ENCODE measurements at places on chromosomes 3 and 15. TPM values are rescaled to one million over a fixed set of nuclear protein-coding genes. Genes with fewer than 3 reads are reported as not detected.

The GOLGA8S gene
- not detected for polyA plus RNA-seq

- no peak for DNase-seq
These were observed 77.8 kb downstream of the GHSR start for GRCh38 chr3:172370419-172370818.

GRCh38 chr3:40695848-40696247, 171.1 kb downstream of the ZNF621 start:
- no peak for DNase-seq

DNA sequence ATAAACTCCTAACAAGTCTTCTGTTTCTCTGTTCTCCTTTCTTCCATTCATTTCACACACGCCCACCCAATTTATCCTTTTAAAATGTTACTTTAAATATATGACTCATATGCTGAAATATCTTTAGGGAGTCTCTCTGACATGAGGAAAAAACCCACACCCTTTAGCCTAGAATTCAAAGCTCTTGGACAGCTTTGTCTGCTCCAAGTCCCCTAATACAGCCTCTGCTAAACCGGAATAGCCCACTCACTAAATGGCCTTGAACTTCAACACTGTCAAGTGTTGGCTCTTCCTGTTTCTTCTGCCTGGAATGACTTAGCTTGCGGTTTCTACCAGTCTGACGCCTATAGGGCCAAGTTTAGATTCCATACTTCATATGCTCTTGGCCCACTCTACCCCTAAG, 3.3 kb upstream of the CD96 start:
- DNase-seq, result peak; percentile 21

The ECE2 gene
- polyA plus RNA-seq, result not detected

GRCh38 chr15:83210619-83211018, 3.0 kb upstream of the HDGFL3 start:
- DNase-seq, result peak; percentile 94

DNA sequence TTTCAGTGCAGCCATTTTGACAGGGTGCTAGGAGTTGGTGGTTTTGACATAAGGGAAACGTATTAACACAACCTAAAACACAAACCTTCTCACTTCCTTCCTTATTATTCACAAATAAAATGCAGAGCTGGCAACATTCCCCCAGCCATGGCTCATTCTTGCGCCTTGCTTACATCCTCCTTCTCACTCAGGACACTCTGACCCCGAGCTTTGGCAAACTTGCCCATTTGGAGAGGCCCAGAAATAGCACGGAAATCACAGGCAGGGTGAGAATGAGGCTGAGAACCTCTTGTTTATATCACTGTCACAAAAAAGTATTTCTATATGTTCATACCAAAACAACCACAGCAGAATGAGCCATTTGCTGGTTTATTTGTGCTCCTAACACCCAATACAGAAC, 244.3 kb downstream of the NTRK3 start:
- no peak for DNase-seq

- peak; percentile 95 for DNase-seq
These were observed 59.6 kb upstream of the TSC22D2 start for GRCh38 chr3:150348500-150348899.

The RASGRF1 gene
- 1.1 TPM for polyA plus RNA-seq

- no peak for DNase-seq
These were observed 546.9 kb downstream of the RBMS3 start for GRCh38 chr3:29827756-29828155.

The REC114 gene
- not detected for polyA plus RNA-seq

The OR5K2 gene
- polyA plus RNA-seq, result not detected

The PATL2 gene
- 0.12 TPM for polyA plus RNA-seq

DNA sequence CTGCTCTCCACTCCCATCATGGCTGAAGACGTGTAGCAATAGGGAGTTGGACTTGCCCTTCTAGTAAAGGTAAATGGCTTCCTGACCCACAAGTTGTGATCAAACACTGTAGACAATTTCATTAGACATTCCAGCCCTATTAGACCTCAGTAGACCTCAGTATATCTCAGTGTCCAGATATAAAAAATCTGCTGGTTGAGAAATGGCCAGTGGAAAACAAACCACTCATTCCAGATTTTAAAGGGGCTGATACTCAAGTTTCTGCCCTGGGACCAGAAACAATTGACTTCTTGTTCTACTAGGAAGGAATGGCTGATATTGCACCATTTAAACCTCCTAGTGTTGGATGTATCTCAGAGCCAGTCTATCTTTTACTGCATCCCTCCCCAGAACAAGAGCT, 613.2 kb downstream of the PDCD6IP start:
- DNase-seq, result no peak

DNA sequence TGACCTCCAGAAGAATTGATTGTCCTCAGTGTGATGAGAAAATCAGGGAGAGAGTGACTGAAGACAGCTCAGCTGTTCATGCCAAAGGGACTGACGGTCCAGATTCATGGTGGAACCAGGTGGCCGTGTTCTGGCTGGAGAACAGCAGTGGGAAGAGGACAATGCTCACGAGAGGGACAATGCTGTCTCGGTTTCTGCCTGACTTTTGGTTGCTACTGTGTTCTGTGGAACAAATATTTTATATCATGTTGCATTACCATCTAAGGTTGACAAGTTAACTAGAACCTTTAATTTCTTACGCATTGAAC, 58.0 kb upstream of the ULK4 start:
- no peak for DNase-seq

- DNase-seq, result no peak
These were observed 4.4 kb upstream of the GPX1 start for GRCh38 chr3:49362561-49362960.

The ZNF80 gene
- not detected for polyA plus RNA-seq

DNA sequence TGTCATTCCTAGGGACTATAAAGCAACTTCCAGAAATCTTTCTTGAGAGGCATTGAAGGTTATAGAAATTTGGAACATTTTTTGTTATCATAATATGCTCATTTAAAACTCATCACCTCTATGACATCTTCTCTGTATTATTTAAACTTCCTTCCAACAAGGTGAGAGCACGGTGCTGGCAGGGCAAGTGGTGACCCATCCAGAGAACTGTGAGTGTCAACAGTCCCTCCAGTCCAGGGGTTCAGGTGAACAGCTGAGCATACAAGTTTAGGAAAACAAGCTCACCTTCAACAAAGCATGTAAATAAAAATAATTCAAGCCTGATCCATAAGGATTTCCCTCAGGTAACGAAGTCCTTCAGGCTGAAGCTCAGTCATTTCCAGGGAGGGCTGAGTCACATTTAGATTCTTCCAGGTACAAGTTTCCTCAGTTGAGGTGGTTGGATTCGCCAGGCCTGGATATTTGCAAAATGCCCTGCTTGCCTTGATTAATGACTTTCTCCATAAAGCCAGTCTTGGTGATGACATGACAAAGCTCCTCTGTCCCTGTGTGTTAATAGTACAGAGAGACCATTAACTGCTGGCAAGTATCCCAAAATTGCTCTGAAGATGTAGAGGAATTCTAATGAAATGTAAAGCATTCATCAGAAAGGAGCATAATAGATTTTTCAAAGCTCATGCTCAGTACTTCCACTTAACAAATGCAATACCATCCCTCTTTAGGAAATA, 263.6 kb upstream of the GADL1 start:
- DNase-seq, result no peak

GRCh38 chr3:169759256-169759655, 5.6 kb downstream of the TERC start:
- peak; percentile 86 for DNase-seq

The LSMEM2 gene
- polyA plus RNA-seq, result 0.05 TPM

DNA sequence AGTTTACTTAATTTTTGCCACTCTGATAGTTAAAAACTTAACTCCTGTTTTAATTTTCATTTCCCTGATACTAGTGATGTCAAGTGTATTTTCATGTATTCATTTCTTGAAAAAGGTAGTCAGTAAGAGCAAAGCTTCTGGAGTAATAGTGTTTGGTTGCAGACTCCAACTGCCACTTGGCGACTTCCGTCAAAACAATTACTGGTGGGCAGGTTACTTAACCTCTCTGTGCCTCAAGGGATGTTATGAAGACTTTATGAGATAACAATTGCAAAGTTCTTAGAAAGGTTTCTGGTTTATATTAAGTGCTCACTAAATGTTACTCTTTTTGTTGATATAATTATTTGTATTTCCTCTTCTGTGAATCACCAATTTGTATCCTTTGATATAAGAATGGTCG, 129.7 kb downstream of the NFKBIZ start:
- no peak for DNase-seq

GRCh38 chr15:83380059-83380458, 67.1 kb upstream of the SH3GL3 start:
- DNase-seq, result peak; percentile 89

The PAQR5 gene
- 19.2 TPM for polyA plus RNA-seq

DNA sequence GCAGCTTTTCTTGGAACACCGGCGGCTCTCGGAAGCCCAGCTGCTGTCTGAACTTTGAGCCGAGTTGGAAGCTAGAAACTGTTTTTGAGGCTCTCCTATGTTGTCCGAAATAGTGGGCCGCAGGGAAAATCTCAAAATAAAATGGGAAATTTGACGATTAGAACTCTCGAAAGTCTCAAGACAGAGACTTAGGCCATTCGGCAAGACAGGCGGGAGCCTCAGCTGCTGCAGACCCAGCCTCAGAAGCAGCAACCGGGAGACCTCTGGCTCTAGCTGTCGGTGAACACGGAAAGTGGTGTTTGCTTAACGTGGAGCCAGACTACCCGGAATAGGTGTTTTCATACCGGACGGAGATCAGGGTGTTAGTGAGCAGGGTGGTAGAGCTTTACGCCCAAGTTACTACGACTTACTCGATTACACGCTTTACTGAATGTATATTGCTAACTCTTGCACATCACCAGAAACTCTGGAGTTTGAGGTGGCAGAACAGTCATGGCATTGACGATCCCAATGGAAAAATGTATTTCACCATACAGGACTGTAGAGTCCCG, 357 bp upstream of the MAN2C1 start:
- no peak for DNase-seq

The SNRPN gene
- polyA plus RNA-seq, result 92.4 TPM

- no peak for DNase-seq
These were observed 6.4 kb downstream of the C3orf52 start for GRCh38 chr3:112092496-112093179.

DNA sequence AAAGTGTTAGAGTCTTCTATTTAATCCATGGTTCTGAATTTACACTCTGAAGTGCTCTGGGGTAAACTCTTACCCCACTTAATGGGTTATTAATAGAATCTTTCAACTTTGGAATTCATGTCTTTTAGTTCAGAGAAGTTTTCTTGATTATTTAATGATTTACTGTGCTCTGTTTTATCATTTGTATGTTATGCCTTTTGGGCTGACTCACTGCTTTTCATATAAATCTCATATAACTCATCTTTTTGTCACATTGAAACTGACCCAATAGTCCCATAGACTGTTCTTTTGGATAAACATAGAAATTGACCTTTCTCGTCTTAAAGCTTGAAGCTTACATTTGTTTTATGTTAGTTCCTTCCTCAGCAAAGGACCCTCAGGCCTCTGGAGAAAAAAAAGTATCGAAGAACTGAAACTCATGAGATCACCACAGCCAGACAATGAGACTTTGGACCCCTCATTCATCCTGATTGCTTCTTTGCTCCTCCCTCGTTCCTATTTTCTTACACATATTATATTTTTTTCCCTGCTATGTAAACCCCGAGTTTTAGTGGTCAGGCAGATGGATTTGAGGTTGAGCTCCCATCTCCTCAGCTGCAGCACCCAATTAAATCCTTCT, 229.1 kb upstream of the CBLB start:
- DNase-seq, result no peak

DNA sequence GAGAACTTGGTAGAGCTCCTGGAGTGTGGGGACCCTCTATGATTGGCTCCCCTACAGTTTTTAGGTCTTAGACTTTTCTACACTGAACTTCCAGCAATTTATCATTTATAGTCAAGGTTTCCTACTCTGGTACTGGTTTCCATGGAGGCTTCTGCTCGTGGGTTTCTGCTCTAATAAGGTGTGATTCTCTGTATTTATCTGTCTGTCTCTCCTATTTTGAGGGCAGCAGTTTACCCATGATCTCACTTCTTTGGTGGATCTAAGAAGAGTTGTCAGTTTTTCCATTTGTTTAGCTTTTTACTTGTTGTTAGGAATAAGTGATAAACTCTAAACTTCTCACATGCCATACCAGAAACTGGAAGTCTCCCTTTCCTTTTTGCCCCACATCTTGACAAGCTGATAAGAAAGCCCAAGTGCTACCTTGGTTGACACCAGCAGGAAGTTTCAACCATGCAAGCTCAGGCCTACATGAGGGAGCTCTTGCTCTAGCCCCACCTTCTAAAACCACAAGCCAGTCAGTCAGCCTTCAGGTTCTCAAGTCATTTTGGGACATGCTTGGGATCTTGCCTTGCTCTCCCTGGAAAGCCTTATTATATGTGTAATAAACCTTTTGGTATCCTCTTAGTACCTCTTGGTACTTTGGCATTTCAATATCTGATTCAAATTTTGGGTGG, 10.0 kb downstream of the TIMMDC1 start:
- DNase-seq, result peak; percentile 6

The DISP2 gene
- polyA plus RNA-seq, result 0.54 TPM

GRCh38 chr3:124383051-124383450, 347.2 kb upstream of the UMPS start:
- DNase-seq, result peak; percentile 42
